Bladder microvascular endothelial cell (primary cell): ENCODE measurements at places on chromosomes 4 and X. TPM values are rescaled to one million over a fixed set of nuclear protein-coding genes. Genes with fewer than 3 reads are reported as not detected.

The TIGD4 gene
- under 0.01 and 0.06 TPM in 2 replicates for total RNA-seq

The ZNF718 gene
- total RNA-seq = 4.9 and 9.6 TPM in 2 replicates

The RLIM gene
- total RNA-seq = 27.8 and 60.5 TPM in 2 replicates

The NOX1 gene
- total RNA-seq = not detected in 2 replicates

The PAGE1 gene
- total RNA-seq = not detected in 2 replicates
